ENCODE measurements at places on chromosomes 6 and 20.

- DNase-seq = no peak
These were observed 219.2 kb upstream of the ZFP64 start for GRCh38 chr20:52410731-52411234.

DNA sequence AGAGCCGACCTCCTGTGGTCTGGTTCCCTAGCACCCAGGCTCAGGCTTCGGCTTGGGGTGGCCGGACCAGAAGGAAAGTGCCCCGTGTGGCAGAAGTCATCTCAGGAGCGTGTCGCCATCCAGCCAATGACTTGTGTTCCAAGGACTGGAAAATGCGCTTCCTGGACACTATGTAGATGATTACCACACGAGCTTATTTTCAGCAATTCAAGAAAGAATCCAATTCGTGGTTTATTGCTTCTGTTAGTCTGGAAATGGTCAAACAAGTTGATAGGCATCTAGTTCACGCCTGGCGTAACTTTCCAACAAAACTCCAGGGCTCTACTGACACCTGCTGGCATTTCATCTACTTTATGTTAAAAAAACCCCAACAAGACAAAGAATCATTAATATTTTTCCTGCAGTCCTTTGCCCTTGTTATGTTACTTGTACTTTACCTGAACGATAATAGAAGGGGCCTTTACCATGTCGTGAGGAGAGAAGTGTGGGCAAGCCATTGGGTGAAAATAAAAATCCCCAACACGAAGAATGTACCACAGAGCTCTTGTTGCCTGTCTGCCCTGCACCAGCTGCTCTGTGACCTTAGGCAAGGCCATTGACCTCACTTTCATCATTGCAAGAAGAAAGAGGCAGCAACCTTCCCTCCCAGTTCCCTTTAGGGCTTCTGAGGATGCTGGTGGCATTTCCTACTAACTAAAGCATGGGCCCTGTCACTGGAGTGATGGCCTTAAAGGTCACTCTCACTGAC lies 154.7 kb upstream of the LAMP5 start:
- DNase-seq = no peak

DNA sequence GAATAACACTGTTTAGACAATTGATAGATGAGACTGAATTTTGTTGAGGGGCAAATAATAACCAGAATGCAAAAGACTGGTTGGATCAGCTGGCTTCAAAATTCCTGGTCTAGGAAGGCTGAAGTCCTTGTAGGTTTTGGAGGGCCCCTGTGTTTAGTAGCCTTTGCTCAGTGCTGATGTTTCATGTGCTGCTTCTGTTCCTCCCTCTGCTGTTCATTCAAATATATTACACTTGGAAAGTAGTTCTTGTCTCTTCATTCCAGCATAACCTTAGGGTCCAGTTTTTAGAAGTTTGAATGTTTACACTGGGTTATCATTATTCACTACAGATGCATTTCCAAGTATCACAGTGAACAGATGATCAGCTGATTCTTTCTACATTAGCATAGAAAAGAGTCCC lies 72.5 kb downstream of the FLRT3 start:
- DNase-seq = no peak

DNA sequence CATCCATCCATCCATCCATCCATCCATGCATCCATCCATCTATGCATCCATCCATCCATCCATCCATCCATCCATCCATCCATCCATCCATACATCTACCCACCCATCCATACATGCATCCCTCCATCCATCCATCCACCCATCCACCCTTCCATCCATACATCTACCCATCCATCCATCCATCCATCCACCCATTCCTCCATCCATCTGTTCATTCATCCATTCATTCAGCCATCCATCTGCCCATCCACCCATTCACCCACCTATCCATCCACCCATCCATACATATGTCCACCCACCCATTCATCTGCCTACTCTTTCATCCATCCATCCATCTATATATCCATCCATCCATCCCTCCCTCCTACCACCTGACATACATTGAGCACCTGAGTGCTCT lies 70.7 kb upstream of the NNAT start:
- DNase-seq = no peak

GRCh38 chr6:38403548-38403947 lies 236.2 kb downstream of the BTBD9 start:
- no peak for DNase-seq

GRCh38 chr20:63941282-63942081 lies 14.7 kb downstream of the UCKL1 start:
- DNase-seq = peak; percentile 52

GRCh38 chr6:108797951-108798669 lies 50.1 kb upstream of the ARMC2 start:
- no peak for DNase-seq

GRCh38 chr6:150685860-150686259 lies 86.2 kb downstream of the PLEKHG1 start:
- DNase-seq = peak; percentile 23

GRCh38 chr6:36777801-36778200 lies 61.4 kb downstream of the CPNE5 start:
- no peak for DNase-seq

GRCh38 chr6:28543651-28544610 lies 18.2 kb downstream of the GPX5 start:
- no peak for DNase-seq

- peak; percentile 3 for DNase-seq
These were observed 405 bp upstream of the RNF182 start for GRCh38 chr6:13924146-13924948.

GRCh38 chr6:144418959-144419545 lies 133.9 kb downstream of the UTRN start:
- no peak for DNase-seq

GRCh38 chr6:138227316-138227781 lies 9.1 kb upstream of the PBOV1 start:
- no peak for DNase-seq

Data from activated gamma-delta T cell treated with anti-CD3 and anti-CD28 coated beads, Interleukin-2, amount 50 U/mL, for 16 hours (primary cell).